ENCODE measurements at places on chromosomes 5 and 9.

DNA sequence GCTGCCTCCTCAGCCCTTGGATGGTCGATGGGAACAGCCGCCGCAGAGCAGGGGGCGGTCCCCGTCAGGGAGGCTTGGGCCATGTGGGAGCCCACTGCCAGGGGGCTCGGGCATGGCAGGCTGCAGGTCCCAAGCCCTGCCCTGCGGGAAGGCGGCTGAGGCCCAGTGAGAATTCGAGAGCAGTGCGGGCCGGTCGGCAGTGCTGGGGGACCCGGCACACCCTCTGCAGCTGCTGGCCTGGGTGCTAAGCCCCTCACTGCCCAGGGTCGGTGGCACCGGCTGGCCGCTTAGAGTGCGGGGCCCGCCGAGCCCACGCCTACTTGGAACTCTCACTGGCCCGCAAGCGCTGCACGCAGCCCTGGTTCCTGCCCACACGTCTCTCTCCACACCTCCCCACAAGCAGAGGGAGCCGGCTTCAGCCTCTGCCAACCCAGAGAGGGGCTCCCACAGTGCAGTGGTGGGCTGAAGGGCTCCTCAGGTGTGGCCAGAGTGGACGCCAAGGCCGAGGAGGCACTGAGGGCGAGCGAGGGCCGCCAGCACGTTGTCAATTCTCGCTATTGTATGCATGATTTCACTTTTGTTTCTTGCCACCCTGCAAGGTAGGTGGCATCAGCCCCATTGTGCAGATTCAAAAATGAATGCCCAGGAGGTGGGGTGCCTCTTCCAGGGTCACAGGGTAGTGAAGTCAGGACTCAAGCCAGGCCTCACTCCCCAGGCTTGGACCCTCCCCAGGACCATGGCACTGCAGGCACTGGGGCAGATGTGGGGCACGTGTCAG, 48.6 kb downstream of the COL15A1 start:
- DNase-seq, result no peak

DNA sequence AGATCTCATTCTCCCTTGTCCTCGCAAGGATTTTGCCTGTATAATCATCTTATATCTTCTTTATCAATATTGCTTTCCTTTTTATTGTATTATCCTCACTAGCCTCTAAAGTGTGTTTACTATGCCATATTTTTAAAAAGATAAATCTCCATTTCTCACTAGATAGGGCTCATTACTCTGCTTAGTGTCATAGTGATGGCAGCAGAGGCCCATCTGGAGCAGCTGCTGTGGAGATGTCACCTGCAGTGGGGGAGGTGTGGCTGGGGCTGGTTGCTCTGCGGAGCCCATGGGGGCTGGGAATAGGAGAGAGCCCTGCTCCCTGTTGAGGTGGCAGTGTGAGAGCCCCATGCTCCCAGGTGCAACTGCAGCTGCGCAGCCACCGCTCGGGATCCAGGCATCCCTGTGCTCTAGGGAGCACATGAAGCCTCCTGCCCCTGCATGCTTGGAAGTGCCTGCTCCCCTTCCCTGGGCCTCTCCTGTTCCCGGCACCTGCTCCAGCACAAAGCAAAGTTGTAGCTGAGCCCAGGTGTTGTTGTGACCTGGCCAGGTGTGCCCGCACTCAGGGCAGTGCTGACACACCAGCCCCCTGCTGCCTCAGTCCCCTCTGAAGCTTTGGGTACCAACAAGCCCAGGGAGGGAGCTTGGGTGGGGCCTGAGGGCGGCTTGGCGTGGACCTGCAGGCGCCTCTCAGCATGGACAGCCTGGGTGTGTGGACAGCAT, 144.6 kb upstream of the MRPS30 start:
- DNase-seq, result no peak

DNA sequence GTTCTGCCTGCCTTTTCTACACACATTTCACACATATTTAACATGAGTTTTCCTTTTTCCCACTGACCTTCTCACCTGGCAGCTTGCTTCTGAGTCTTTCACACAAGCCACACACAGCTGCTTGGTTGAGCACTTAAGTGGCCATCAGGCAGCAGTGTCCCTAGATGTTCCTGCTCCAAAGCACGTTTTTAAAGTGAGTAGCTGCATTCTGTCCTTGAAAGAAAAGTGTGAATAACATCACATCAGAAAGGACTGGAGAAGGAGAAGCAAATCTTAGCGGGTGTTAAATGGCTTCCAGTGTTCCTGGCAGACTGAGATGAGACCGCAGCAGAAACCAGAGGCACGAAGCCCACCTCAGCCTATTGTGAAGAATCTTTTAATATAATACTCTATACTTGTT, 209.2 kb upstream of the IRX4 start:
- no peak for DNase-seq

- DNase-seq, result peak; percentile 45
Observed at GRCh38 chr5:68898951-68899471, 194.8 kb upstream of the SLC30A5 start.

DNA sequence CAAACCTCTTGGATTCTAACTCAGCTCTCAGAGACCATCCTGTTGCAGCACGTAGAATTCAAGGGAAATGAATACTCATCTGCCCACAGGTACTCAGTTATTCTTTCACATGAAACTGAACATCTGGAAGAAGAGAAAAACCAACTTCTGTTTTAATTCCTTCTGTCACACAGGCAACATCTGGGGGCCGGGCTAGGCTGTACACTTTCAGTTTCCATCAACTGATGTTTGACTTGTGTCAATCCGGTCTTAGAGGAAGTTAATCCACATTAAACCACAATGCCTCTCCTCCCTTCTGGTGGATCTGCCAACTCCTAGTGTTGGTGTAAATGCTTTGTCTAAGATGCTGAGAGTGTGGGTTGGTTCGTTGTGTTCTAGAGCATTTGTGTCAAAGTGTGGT, 17.6 kb downstream of the DMRT3 start:
- DNase-seq, result no peak

DNA sequence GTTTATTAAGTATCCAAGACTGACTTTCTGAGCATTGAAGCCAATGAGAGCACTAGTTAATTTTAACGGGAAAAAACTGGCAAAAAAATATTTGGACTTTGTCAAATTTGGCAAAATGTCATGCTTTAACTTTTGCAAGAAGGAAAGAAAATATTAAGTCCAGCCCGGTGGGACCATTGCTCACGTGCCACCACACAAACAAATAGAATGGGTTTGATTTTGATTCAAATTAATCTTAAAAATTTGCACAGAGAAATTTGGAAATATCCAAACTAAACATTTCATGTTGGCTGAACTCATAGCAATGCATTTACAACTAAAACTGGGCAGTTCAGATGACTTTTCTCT, 302.2 kb downstream of the EBF1 start:
- DNase-seq, result no peak

GRCh38 chr5:31157720-31158119, 35.8 kb upstream of the CDH6 start:
- DNase-seq, result no peak

DNA sequence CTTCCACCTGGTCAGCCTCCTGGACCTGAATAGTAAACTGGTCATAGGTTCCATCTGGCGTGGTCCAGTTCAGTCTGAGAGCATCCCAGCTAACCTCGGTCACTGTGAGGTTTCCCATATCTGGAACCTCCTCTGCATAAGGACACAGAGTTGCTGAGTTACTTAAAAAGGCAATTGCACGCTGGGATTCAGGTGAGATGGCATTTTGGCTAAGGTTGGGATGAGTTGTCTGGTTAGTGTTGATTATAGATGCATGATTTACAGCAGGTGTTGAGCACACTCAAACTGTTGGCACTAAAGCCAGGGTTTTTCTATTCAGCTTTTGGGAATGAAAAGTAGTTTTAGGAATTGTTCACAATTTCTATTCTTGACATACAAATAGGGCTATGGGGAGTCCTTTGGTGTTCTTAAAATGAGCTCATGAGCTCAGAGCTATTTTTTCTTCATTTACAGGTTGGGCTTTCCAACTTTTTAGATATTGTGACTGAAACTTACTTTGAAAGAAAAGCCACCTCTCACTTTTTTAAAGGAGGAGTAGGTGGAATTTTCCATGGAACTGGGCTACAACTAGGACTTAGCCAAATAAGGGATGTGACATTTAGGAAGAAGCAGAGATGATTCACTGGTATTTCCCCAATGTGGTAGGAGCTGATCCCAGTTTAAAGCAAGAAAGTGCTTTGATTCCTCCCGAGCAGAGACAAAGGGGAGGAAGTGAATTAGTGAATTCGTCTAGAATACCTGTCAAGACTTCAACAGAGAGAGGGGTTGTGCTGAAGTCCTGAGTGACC, 54.7 kb downstream of the TNC start:
- DNase-seq, result peak; percentile 17

DNA sequence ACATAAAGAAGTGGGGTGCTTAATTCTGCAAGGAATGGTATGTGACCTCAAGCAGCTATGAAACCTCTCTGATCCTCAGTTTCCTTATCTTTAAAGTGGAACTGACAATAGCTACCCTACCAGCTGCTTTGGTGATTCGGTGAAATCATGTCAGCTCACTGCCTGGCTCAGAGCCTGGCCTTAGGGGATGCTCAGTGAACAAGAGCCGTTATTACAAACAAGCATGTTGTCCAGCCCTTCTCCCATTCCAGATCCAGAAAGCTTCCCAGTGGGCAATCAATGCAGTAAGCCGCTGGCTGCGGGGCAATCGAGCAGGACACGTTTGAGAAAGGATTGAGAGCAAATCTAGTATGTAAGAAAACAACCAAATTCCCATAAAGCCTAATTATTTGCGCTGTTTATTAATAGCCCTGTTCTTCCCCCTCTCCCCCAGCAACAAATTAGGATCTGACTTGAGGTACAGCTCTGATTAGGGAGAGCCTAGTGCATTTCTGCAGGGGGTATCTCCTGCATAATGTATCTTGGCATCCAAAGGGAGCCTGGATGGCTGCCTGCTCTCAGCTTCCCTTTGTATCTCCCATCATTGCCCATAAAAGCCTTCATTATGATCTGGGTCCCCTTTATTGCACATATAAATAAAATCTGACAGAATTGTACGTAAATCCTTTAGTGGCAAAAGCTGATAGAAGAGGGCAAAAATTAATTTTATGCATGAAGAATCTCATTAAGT, 371.4 kb downstream of the TMEM232 start:
- no peak for DNase-seq

DNA sequence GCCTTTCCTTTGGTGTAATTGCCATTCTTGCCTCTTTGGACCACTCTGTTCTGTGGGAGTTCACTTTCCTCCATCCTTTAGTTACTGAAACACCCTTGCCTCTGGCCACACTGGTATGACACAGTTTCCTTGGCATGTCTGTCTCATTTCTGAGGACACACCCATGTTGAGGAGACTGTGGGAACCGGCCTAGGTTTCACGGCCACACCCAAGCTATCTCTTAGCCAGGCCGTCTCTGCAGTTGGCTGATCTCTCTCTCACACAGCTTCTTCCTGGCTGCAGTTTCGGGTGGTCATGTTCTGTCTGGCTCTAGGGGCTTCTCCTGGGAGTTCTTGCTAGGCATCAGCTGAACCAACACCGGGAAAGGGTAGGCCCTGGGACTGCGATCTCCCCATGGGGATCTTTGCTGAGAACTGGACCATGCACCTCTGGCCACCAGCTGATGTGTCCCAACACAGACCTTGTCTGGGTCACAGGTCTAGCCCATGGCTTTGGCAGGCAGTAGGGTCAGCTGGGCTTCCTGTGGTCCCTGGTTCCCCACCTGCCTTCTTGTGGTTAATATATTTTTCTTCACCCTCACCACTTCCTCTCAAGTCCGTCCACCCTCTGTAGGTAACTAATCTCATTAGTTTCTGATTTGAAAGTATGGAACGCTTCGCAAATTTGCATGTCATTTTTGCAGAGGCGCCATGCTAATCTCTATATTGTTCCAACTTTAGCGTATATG, 24.9 kb downstream of the ARHGEF37 start:
- DNase-seq, result no peak

GRCh38 chr5:87354496-87354895, 58.2 kb downstream of the CCNH start:
- no peak for DNase-seq

- no peak for DNase-seq
Observed at GRCh38 chr5:132086277-132086794, 12.7 kb downstream of the CSF2 start.

- DNase-seq, result no peak
Observed at GRCh38 chr5:95826949-95827891, 4.7 kb upstream of the GLRX start.

DNA sequence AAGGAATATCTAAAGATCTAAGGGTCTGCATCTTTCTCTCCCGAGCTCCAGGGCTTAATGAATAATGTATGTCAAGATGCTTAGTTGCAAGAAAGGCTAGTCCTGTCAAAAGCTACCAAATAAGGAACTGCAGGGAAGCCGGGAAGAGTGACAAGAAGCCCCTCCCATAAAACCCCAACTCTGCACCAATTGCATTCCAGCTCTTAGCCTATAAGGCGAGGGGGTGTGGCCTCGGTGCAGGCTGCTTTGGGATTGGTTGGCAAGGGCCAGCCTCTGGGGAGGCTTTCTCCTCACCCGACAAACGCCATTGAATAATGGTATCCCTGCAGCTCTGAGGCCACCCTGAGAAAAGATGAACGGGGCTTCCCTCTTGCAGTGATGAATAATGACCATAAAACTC, 416.9 kb downstream of the RAB3C start:
- peak; percentile 80 for DNase-seq

DNA sequence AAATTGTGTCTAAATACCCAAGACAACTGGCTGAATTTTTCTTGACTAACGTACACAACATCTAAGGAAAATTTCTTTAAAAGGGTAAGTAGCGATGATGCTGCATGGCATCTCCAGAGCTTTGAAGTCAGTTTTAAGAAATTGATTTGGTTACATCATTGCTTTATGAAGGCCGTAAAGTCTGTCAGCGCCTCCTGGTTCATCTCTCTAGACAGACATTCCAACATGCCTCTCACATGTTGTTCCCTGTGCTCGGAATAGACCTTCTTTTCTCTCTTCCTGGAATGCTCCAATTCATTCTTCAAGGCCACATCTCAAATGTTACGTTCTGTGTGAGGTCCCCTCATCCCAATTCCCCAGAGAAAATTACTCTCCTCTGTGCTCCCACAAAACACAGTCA, 108.7 kb upstream of the SSBP2 start:
- DNase-seq, result no peak

GRCh38 chr5:73103870-73104299, 16.5 kb upstream of the TMEM171 start:
- no peak for DNase-seq

DNA sequence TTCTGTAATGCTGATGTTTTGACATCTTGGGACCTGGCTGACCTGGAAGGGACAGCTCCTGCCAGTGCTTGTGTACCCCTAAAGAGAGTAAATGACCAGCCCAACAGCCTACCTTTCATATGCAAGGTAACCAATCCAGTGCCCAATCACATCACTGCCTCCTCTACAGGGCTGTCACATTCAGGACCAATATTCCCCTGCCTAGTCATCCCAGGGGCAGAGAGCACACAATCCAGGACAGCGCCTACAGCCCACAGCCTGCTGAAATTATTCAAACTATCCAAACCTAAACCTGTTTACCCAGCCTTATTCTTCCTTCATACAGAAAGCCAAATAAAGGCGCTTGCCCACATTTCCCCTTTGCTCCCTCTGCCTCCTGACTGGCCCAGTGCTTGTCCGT, 284.1 kb downstream of the CTNND2 start:
- no peak for DNase-seq

DNA sequence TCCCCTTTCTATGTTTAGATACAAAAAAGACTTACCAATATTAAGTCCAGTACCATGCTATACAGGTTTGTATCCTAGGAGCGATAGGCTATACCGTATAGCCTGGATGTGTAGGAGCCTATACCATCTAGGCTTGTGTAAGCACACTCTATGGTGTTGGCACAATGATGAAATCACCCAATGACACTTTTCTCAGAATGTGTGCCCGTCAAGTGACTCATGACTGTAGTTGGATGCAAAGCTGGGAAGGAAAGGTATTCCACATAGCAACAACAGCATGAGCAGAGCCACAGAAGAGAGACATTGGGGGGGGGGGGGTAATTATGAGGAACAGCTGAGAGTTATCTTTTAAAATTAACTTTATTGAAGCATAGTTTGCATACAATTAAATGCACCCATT, 63.2 kb downstream of the TTLL11 start:
- DNase-seq, result no peak
